ENCODE measurements at places on chromosomes 3 and 15. TPM values are rescaled to one million over a fixed set of nuclear protein-coding genes. Genes with fewer than 3 reads are reported as not detected.

- peak; percentile 57 for DNase-seq
Measured at GRCh38 chr15:98518823-98519561, 129.3 kb upstream of the IGF1R start.

DNA sequence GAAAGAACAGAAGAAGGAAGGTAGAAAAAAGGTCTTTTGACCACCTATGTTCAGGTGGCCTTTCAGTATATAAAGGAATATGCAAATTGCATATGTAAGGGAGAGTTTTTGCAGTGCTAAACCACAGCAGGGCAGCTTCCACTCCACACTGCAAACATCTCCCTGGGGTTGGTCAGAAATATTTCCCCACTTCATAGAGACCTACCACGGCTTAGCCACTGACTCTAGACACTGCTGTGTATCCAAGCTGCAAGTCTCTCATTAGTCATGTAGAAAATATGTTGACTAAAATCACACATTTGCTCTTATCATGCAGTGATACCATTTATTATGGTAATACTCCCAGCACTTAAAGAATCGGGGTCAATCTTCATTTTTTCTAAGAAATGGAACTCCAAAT, 214.9 kb upstream of the NR2F2 start:
- DNase-seq, result peak; percentile 16

- no peak for DNase-seq
Measured at GRCh38 chr3:168186293-168186983, 90.7 kb upstream of the GOLIM4 start.

DNA sequence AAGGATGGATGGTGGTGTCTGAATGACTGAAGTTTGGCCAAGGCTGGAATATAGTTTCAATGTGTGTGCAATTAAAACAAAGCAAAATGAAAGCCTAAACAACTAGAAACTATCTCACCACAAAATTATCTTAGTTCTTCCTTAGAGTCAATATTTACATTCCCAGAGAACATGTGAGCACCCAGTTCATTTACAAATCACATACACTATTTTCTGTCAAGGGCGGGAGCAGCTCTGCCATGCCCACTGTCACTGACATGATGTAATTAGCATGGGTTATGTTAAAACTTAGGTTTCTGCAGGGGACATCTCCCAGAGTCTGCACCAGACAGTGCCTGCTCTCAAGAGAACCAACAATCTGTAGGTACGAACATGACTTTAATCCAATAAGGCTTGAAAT, 65.0 kb downstream of the PDZRN3 start:
- no peak for DNase-seq

DNA sequence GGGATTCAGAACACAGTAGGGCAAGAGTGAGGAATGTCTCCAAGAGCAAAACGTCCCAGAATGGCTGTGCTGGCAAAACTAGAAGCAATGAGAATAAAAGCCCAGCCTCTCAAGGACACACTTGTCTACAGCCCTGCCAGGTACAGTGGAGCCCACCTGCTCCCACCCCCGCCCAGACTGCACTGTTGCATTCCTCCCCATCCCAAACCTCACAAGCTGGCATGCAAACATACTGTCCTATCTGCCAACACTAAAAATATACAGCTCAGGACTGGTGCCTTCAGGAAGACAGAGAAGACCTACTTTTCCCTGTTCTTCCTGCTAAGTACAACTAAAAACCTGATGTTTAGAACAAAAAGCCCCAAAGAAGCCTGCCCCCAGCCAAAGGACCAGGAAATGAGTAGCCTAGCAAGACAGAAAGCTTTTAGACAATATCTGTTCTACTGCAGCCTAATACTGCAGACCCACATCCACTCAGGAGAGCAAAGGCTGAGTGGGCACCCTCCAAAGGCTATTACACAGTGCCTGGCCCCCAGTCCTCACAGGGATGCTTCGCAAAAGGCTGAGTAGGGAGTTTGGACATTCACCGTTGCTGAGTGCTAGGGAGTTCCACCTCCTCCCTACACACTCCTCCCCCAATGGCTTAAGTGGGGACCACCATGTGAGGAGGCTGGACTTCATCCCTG, 13.5 kb downstream of the OCA2 start:
- DNase-seq, result no peak

DNA sequence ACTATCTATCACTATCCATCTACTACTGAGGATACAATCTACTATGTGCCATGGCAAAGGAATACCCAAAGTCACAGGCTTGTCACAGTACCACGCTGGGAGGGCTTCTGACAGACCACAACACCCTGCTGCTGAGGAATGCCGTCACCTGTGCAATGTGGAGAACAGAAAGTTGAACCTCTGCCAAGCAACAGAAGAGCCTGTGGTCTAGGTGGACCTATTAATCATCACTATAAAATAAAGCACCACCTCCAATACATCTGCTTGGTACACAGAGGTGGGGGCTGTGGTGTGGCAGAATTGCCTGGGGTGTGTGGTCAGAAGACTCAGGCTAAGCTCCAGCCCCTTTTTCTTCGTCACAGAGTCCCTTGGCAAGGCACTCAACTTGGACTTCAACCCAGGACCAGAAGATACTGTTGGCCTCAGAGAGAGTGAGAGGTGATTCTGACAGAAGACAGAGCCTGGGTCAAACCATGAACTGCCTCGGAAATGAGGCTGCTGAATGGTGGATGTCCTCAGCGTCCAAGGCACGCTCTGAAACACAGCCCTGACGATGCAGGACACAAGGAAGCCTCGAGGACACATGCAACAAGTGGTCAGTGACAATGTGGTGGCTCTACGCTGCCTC, 189.4 kb upstream of the CHRNA7 start:
- no peak for DNase-seq

DNA sequence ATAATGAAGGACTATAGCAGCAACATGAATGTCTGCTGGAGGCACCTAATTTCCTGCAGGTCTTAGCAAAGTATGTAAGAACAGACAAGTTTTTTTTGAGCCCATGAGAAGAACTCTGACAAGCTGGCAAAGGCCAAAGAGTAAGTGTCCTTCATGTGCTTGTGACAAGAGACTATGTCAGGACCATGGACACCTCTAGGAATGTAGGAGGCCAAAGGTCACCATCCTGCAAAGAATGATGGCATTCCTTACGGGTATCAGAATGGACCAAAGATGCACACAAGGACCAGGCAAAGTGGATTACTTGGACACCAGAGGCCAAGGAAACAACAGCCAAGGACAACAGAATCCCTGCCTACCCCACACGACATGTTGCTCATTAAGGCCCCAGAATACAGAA, 858.5 kb upstream of the CFAP20DC start:
- no peak for DNase-seq

GRCh38 chr3:122023335-122023910, 1.4 kb upstream of the ILDR1 start:
- DNase-seq, result no peak

DNA sequence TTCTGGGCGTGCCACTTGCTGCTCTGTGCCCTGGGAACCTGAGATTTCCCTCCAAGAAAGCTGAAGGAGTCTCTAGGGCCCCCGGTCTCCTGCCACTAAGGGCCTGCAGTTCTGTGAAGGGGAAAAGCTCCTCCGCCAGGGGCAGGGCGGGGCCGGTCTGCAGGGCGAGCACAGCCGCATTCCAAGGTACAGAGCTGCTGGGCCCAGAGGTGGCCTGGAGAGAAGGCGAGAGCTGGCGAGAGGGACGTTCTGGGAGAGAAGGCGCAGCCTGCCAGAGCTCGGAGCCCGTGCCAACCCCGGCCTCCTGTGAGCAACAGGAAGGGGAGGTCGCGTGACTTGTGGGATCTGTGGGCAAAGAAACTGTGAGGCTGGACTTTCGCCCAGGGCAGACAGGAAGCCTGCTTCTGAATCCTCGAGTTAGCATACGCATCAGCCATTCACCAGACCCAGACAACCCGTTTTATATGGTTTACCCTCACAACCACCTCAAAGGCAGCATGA, 500.4 kb downstream of the SHQ1 start:
- DNase-seq, result peak; percentile 94

DNA sequence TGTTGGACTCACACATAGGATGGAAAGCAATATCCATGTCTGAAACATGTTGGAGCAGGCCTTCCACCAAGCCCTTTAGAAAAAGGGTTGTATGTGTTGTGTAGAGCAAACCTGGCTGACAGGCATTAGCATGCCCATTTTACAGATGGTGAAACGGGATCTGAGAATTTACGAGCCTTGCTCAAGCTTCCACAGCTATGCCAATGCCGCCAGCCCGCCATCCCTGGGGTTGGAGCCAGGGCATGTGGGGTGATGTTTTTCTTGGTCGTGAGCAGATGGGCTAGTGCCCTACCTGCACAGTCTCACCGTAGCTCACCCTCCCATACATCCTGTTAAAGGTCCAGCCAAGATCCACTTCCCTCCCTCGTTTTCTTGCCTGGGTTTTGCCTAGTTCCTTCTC, 97.5 kb upstream of the TLE3 start:
- DNase-seq, result peak; percentile 66

The ANKUB1 gene
- not detected for total RNA-seq

The SERPINI2 gene
- total RNA-seq, result not detected

The C3orf80 gene
- not detected for total RNA-seq

The GHRL gene
- 0.38 TPM for total RNA-seq

All from mammary epithelial cell (primary cell).